ENCODE measurements at places on chromosomes 16 and 17.
A peak's percentile ranks its signal among the peaks of the same experiment; 100 is the strongest.

- no peaks in the 10 kb centered on the region for H3K36me3 ChIP-seq
- ATAC-seq = no peak
- H3K27me3 ChIP-seq = no peaks in the 10 kb centered on the region
- H3K27ac ChIP-seq = no peak overlapping the region
Measured at GRCh38 chr17:53016085-53016484, 806.6 kb upstream of the KIF2B start.

DNA sequence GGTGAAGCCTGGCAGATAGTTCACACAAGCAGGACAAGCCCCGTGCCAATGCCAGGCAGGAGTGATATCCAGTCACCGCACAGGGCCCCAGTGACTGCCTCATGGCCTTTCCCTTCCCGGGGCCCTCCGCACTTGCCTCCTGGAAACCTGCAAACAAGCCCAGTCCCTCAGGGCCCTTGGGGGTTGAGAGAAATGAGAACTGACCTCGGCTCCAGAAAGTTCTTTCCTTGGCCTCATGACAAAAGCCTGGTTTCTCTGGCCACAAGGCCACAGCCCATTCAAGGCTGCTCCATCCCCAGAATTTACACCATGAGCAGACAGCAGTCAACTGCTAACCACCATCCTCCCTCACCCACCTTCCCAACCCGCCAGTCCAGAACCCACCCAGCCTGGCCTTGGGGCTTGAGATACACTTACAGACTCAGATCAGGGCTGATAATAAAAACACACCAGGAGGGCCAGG lies 77.6 kb downstream of the CCDC182 start:
- no peaks in the 10 kb centered on the region for H3K27me3 ChIP-seq
- peaks cover 8% of the 10 kb centered on the region for H3K4me1 ChIP-seq
- no peak overlapping the region for H3K4me3 ChIP-seq
- no peaks in the 10 kb centered on the region for H3K36me3 ChIP-seq

GRCh38 chr16:29146266-29146665 lies 161.4 kb downstream of the LAT start:
- H3K36me3 ChIP-seq = peaks cover 14% of the 10 kb centered on the region
- H3K27me3 ChIP-seq = no peaks in the 10 kb centered on the region
- no peak overlapping the region for H3K4me3 ChIP-seq
- no peak for ATAC-seq
- H3K27ac ChIP-seq = no peak overlapping the region

- H3K27ac ChIP-seq = no peak overlapping the region
- peaks cover 74% of the 10 kb centered on the region for H3K36me3 ChIP-seq
- H3K4me3 ChIP-seq = no peak overlapping the region
- no peak for ATAC-seq
- H3K4me1 ChIP-seq = peaks cover 4% of the 10 kb centered on the region
Measured at GRCh38 chr17:64540118-64540776, 33.5 kb downstream of the CEP95 start.

DNA sequence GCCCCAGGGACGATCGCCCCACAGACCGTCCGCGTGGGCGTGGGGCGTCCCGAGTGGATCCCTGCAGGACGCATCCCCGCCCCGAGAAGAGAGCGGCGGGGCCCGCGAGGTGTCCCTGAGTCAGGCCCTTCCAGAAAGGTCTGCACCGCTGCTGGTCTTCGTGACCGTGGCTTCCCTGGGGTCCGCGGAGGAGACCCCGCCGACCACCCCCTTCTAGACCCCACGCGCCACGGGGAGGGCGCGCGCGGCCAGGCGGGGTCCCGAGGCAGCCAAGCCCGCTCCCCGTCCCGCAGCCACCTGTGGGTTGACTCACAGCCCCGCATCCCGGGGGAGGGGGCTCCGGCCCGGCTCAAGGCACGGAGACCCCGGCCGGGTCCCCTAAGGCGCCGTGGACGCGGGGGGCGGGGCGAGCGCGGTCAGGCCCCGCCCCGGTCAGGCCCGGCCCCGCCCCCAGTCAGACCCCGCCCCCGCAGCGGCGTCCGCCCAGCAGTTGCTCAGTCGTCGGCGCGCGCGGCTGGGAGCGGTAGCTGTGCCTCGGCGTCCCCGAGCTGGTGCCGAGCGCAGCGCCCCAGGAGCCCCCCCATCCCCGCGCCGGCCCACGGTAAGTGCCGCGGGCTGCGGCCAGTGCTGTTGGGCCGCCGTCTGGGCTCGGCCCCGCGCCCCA lies at the start of gene BAIAP3:
Gene BAIAP3, plus strand, starts transcription at position 497 of the 664 bp plus-strand sequence. CDS start 4,905 bp downstream, outside the sequence.
- peak; percentile 66 for ATAC-seq
- H3K27ac ChIP-seq = peak within 1 kb of the TSS; percentile 62
- no peaks in the 10 kb centered on the region for H3K36me3 ChIP-seq

DNA sequence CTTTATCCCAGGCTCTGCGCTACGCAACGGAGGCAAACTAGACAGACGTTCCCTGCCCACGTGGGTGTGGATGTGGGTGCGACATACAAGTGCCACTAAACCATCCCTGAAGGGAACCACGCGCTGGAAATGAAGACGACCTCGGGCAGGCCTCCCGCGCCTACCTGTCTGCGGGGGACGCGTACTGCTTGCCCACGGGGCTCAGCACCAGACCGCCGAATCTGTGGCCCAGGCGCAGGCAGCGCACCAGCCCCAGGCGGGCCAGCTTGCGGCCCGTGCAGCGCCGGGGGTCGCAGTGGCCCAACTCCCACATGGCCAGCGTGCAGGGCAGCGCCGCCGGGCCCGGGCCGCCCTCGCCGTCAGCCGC lies 480 bp downstream of the TSR3 start:
- peak overlapping the region; percentile 59 for H3K27ac ChIP-seq
- peak; percentile 19 for ATAC-seq
- peaks cover 18% of the 10 kb centered on the region for H3K36me3 ChIP-seq
- peak overlapping the region; percentile 76 for H3K4me3 ChIP-seq
- H3K27me3 ChIP-seq = no peaks in the 10 kb centered on the region
- peaks cover 15% of the 10 kb centered on the region for H3K4me1 ChIP-seq

GRCh38 chr16:79303959-79304387 lies 296.6 kb downstream of the MAF start:
- no peaks in the 10 kb centered on the region for H3K36me3 ChIP-seq
- no peak overlapping the region for H3K4me3 ChIP-seq
- H3K27me3 ChIP-seq = no peaks in the 10 kb centered on the region

- ATAC-seq = no peak
- H3K4me1 ChIP-seq = peaks cover 4% of the 10 kb centered on the region
- no peak overlapping the region for H3K4me3 ChIP-seq
- H3K27ac ChIP-seq = no peak overlapping the region
- no peaks in the 10 kb centered on the region for H3K27me3 ChIP-seq
Measured at GRCh38 chr16:47699106-47699505, 238.0 kb downstream of the PHKB start.

GRCh38 chr16:75111961-75112733 lies 4.4 kb downstream of the LDHD start:
- H3K27ac ChIP-seq = peak overlapping the region; percentile 96
- ATAC-seq = no peak
- peaks cover 45% of the 10 kb centered on the region for H3K36me3 ChIP-seq

DNA sequence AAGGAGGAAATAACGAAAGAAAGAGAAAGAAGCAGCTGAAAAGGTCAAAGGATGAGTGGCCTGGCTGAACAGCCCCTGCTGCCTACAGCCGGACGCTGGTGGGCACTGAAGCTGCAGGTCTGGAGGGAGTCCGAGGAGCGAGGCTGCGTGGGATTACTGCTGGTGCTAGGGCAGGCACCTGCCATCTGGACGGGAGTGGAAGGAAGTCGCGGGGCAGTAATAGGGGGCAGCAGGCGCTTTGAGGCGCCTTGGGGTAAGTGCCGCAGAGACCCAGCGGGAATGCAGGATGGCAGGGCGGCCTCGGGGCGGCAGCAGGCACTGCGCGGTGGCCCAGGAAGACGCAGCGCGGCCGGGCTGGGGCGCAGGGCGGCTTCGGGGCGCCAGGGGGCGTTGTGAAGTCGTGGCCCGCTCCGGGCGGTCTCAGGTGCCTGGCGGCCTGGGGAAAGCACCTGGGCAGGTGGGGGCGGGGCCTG lies 303 bp upstream of the SCNN1G start:
- peak; percentile 96 for ATAC-seq
- H3K36me3 ChIP-seq = no peaks in the 10 kb centered on the region
- H3K4me3 ChIP-seq = peak overlapping the region; percentile 44

- no peak overlapping the region for H3K4me3 ChIP-seq
- peaks cover 9% of the 10 kb centered on the region for H3K4me1 ChIP-seq
- no peak for ATAC-seq
- no peaks in the 10 kb centered on the region for H3K36me3 ChIP-seq
Measured at GRCh38 chr16:67395105-67395457, 1.8 kb upstream of the TPPP3 start.

DNA sequence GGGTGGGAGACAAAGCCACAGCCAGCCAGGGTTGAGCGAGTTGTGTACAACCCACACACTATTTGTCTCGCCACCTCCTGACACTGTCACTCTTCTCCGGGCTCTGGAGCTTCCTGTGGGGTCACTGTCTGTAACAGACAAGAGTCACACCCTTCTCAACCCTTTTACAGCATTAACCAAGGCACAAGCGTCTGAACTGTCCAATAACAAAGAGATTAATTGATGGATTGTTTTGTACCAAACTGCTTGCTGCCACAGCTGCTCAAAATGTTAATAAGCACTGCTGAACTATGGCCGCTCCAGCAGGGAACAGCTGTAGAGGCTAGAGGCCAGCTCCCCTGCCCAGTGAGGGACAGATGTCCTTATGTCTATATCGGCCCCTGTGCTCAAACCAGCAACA lies 25.2 kb upstream of the HYDIN start:
- H3K4me1 ChIP-seq = no peaks in the 10 kb centered on the region
- H3K27ac ChIP-seq = no peak overlapping the region
- no peaks in the 10 kb centered on the region for H3K36me3 ChIP-seq
- H3K27me3 ChIP-seq = peaks cover 34% of the 10 kb centered on the region

- peak overlapping the region; percentile 84 for H3K4me3 ChIP-seq
- H3K36me3 ChIP-seq = peaks cover 86% of the 10 kb centered on the region
- peak overlapping the region; percentile 88 for H3K27ac ChIP-seq
- H3K27me3 ChIP-seq = no peaks in the 10 kb centered on the region
- peaks cover 55% of the 10 kb centered on the region for H3K4me1 ChIP-seq
- ATAC-seq = peak; percentile 79
Measured at GRCh38 chr16:28192806-28193529, 18.8 kb downstream of the XPO6 start.

GRCh38 chr16:19162085-19162484 lies 6.0 kb upstream of the SYT17 start:
- no peak for ATAC-seq
- no peak overlapping the region for H3K27ac ChIP-seq
- peaks cover 12% of the 10 kb centered on the region for H3K27me3 ChIP-seq

DNA sequence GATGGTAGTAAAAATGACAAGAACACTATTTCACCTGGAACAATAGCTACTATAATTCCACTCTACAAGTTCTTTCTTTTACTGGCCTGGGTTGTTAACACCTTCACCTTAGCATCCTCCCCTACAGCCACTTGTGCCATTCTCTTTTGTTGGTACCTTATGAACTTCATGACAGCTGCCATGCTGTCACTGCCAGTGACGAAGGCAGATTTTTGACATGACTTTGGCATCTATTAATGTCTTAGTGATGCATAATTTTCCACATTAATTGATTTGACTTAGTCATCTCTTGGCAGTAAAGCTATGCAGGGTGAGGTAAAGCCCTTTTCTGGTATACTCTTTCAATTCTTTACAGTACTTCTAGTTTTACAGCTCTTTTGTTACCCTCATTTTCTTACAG lies 207.9 kb downstream of the TANC2 start:
- no peak overlapping the region for H3K27ac ChIP-seq
- H3K27me3 ChIP-seq = no peaks in the 10 kb centered on the region
- no peaks in the 10 kb centered on the region for H3K36me3 ChIP-seq
- no peaks in the 10 kb centered on the region for H3K4me1 ChIP-seq
- ATAC-seq = no peak

DNA sequence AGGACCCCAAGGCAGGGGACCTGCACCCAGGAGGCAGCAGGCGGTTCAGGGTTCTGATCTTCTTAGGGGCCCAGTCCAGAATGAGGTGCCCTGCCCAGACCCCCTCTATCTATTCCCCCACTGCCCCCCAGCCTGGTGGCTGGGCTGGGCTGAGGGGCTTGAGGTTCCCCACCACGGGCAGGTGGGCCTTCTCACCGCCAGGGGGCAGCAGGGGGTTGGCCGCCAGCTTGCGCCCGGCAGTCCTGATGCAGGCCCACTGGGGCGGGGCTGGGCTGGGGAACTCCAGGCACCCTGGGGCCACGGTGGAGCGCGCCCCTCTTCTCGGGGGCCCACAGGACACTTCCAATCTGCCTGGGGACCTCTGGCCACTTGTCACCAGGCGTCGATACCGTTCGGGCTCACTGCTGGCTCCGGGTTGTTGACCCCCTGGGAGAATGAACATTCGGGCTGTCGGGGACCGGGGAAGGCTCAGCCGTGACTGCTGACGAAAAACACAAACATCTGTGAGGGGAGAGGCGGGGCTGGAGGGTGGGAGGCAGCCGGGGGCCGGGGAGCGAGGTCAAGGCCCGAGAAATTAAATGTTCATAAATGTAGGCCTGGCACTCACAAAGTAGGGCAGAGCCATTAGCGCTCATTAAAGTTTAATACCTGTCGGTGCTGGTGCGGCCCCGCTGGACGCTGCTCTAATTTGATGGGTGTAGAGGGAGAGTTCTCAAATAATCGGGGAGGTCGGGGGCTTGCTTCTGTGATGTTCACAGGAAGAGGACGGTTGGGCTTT lies 219.3 kb upstream of the GSE1 start:
- no peaks in the 10 kb centered on the region for H3K27me3 ChIP-seq
- no peak overlapping the region for H3K4me3 ChIP-seq
- H3K27ac ChIP-seq = no peak overlapping the region
- no peaks in the 10 kb centered on the region for H3K36me3 ChIP-seq
- no peaks in the 10 kb centered on the region for H3K4me1 ChIP-seq

GRCh38 chr17:77118251-77118928 lies 22.4 kb upstream of the SEC14L1 start:
- H3K27me3 ChIP-seq = no peaks in the 10 kb centered on the region
- no peak overlapping the region for H3K4me3 ChIP-seq
- no peak for ATAC-seq
- no peaks in the 10 kb centered on the region for H3K36me3 ChIP-seq
- no peak overlapping the region for H3K27ac ChIP-seq

GRCh38 chr16:78230832-78231231 lies 131.4 kb downstream of the WWOX start:
- no peaks in the 10 kb centered on the region for H3K36me3 ChIP-seq
- H3K27me3 ChIP-seq = no peaks in the 10 kb centered on the region
- ATAC-seq = no peak
- H3K27ac ChIP-seq = no peak overlapping the region
- H3K4me3 ChIP-seq = no peak overlapping the region

- H3K27ac ChIP-seq = no peak overlapping the region
- H3K4me1 ChIP-seq = no peaks in the 10 kb centered on the region
- no peak overlapping the region for H3K4me3 ChIP-seq
- peaks cover 5% of the 10 kb centered on the region for H3K27me3 ChIP-seq
- ATAC-seq = no peak
Measured at GRCh38 chr17:41772218-41772585, 14.3 kb downstream of the JUP start.

GRCh38 chr16:49129935-49130334 lies 151.7 kb downstream of the CBLN1 start:
- no peaks in the 10 kb centered on the region for H3K4me1 ChIP-seq
- no peaks in the 10 kb centered on the region for H3K27me3 ChIP-seq
- no peak for ATAC-seq
- H3K4me3 ChIP-seq = no peak overlapping the region
- no peaks in the 10 kb centered on the region for H3K36me3 ChIP-seq
- no peak overlapping the region for H3K27ac ChIP-seq

- H3K4me1 ChIP-seq = no peaks in the 10 kb centered on the region
- no peak overlapping the region for H3K27ac ChIP-seq
- no peak overlapping the region for H3K4me3 ChIP-seq
- no peaks in the 10 kb centered on the region for H3K27me3 ChIP-seq
- no peak for ATAC-seq
- H3K36me3 ChIP-seq = peaks cover 7% of the 10 kb centered on the region
Measured at GRCh38 chr17:72945473-72945872, 147.0 kb downstream of the SLC39A11 start.

- peak overlapping the region; percentile 81 for H3K4me3 ChIP-seq
- H3K36me3 ChIP-seq = peaks cover 57% of the 10 kb centered on the region
- peak overlapping the region; percentile 89 for H3K27ac ChIP-seq
- peak; percentile 71 for ATAC-seq
Measured at GRCh38 chr17:47705536-47706530, 11.9 kb downstream of the TBKBP1 start.

All from activated T-helper 17 cell treated with anti-CD3 and anti-CD28 coated beads, Interleukin-2, amount 50 U/mL, for 72 hours (primary cell).